ENCODE measurements at places on chromosomes 5 and 9.
A peak's percentile ranks its signal among the peaks of the same experiment; 100 is the strongest.

DNA sequence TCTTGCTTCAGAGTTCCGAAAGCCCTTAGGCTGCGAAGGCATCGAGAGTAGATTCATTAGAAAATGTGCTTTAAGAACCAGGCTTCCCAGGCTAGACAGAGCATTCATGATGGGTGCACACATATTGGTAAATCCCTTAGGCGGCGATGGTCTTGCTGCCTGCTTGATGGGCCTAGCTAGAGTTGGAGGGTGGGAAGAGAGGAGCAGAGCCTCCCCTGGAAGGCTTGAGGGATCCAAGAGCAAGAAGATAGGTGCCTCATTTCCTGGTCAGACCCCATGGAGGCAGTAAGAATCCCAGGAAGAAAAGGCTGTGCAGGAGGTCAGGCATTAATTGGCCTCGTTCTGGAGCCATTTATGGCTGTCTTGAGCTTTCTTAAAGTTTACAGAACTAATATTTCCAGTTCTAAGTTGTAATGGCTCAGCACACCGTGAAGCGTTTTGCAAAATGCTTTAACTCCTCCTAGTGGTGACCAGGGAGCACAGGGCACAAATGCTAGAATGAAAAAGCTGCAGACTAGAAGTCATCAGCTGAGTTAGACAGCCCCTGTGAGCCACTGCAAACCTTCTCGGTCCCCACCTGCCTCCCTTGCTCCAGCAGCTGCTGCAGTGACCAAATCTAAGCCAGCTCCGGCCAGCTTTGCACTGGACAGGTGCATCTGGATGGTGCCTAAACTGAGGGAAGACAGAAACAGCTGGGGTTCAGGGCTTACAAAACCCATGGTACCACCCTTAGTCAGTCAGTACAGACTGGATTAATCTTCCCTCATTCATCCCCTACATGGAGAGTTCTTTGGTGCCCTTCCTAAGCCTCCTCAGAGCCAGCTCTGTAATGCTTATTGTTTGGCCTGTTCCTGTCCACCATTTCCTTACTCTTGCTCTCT is 14.7 kb downstream of the SLC45A2 start:
- peak; percentile 28 for DNase-seq

GRCh38 chr9:23855873-23856604 is 30.0 kb upstream of the ELAVL2 start:
- no peak for DNase-seq

DNA sequence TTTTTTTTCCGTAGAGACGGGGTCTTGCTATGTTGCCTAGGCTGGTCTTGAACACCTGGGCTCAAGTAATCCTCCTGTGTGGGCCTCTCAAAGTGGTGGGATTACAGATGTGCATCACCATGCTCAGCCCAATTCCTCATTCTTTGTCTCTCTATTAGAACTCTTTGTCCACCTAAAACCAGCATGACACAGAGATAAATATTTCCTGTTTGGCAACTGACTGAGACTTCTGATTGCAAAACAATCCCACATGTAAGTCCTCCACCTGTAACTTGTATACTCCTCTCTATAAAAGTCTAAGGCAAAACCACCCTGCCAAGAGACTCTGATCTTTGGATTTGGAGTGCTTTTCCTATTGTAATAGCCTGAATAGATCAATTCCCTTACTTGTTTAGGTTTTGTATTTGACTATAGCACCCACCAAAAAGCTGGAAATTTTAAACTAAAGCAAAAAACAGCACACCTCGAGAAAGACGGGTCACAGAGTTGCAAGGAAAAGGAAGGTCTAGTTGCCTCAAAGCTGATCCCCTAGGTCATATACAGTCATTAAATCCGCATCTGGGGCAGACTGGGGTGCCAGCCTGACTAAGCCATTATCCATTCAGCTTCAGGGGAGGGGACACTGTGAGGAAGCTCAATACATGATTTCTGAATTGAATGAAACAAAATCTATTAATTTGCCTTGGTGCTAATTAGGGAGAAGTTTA is 13.5 kb upstream of the KIF27 start:
- DNase-seq = no peak

DNA sequence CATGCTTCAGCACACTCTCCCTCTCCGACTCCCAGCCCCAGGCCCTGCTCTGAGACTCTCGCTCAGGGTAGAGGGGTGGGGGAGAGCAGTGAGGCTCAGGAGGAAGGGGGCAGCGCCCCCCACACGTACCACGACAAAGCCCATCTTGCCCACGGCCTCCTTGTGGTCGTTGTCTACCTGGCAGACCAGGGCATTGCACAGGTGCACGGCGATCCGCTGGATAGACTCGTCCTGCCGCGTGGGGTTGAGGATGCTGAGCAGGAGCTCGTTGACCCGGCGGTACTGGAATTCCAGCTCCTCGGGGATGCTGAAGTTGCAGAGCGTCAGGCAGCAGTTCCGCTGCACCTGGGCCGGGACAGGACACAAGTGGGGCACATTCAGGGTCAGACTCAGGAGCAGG is 18.5 kb upstream of the ZDHHC12 start:
- DNase-seq = no peak

DNA sequence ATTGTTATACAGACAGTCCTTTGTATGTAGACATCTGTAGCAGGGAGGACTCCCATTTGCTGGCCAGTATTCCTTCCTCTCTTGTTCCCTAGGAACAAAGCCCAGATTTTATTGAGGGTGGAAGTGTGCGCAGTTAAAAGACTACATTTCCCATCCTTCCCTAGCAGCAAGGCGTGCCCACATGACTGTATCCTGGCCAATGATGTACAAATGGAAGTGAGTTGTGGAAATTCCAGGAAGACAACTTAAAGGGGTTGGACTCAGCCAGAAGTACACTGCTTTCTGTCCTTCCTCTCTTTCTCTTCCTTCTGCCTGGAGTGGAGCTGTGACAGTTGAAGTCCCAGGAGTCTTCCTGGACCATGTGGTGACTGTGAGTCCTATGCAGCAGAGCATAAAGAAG is 89.0 kb downstream of the HRH2 start:
- no peak for DNase-seq
